Stimulated activated CD4-positive, alpha-beta T cell treated with anti-CD3 and anti-CD28 coated beads, Interleukin-15, amount 100 ng/mL, for 48 hours (primary cell): ENCODE measurements at places on chromosomes 13 and 19.

DNA sequence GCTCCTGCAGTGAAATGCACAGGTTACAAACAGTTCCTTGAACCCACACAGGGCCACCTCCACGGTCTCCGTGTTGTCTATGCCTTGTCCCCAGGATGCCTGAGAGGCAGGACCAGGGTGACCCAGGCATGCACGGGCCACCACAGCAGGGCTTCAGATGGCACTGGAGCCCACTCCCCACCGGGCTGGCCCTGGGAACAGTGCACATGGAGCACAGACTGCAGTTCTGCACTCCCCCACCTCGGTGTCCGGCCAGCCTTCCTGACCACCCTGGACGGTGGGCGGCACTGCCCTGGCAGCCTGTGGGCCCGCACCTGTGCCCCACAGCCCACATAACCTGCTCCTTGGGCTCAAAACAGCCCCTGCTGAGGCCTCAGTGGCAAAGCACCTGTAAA lies 14.3 kb upstream of the SLC35E1 start:
- DNase-seq = no peak

- DNase-seq = no peak
Observed at GRCh38 chr13:50055454-50055853, 40.2 kb downstream of the KCNRG start.

- no peak for DNase-seq
Observed at GRCh38 chr13:103168901-103169508, 102.8 kb upstream of the SLC10A2 start.

DNA sequence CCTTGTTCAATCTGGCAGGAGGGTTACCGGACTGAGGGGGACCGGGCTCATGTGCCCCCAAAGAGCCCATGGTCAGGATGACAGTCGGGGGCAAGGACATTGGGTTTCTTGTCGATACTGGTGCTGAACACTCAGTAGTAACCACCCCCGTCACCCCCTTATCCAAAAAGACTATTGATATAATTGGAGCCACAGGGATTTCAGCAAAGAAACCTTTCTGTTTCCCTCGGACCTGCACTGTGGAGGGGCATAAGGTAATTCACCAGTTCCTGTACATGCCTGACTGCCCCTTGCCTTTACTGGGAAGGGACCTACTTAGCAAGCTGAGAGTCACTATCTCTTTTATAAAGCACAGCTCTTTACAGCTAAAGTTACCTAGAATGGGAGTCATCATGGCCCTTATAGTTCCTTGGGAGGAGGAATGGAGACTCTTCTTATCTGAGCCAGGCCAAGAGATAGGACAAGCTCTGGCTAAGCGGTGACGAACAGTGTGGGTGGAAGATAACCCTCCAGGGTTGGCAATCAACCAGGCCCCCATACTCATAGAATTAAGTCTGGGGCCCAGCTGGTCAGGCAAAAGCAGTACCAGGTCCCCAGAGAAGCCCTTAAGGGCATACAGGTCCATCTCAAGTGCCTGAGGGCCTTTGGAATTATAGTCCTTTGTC lies 603.7 kb downstream of the UQCRFS1 start:
- no peak for DNase-seq

DNA sequence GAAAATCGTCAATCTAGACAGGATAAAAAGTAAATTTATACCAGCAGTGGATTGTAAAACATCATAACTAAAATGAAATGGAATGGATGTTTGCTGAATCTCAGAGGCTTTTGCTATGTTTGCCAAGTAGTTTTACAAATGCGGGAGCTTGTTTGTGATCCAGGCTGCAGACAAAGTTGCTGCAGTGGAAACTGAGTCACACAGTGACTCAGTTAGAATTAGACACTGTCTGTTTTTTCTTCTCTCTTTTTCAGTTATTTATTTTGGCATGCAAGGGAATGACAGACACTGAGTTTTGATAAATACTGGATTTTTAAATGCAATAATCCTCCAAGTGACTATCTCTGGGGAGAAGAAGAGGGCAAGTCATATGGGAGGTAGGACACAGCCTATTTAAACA lies 4.6 kb upstream of the PNMA8A start:
- no peak for DNase-seq

DNA sequence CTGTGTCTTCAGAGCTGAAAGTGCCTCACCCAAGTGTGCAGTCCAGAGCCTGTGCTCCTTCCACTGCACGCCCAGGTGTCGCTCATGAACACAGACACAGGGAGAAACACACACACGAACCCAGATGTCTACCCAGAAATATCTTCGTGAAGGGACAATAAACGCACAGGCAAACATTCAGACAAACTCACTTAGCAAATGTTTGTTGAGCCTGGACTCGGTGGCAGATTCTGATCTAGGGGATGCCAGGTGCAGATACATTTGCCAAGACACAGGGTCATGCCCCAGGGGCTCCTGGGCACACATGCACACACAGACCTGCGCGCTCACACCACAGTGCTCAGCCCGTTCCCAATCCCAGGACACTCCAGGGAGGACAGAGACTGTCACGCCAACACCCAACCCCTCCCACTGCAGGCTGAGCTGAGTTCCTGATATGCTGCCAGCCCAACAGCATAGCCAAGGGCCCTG lies 31.9 kb downstream of the SCGB2B2 start:
- DNase-seq = no peak

DNA sequence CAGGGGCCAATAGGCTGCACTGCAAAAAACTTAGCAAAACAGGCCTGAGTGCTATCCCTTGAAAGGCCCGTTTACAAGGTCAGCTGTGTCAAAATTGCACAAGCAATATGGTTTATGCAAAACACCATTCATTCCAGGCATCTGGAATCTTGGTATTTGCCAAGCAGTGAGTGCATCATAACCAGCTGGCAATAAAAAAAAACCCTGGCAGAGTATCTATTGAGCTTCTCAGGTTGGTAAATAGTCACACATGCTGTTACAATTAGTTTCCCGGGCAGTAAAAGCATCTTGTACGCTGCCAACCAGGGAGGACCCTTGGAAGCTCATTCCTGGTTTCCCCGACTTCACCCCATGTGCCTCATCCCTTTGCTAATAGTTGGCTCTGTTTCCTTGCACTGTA lies 21.3 kb downstream of the ZNF77 start:
- DNase-seq = no peak

DNA sequence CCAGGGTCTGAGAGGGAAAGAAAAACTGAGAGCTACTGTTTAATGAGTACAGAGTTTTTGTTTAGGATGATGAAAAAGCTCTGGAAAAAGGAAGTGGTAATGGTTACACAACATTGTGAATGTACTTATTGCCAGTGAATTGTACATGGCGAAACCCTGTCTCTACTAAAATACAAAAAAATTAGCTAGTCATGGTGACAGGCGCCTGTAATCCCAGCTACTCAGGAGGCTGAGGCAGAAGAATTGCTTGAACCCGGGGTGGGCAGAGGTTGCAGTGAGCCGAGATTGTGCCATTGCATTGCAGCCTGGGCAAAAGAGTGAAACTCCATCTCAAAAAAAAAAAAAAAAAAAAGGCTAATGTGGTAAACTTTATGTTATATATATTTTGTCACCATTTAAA lies 96.3 kb downstream of the VWA8 start:
- no peak for DNase-seq

DNA sequence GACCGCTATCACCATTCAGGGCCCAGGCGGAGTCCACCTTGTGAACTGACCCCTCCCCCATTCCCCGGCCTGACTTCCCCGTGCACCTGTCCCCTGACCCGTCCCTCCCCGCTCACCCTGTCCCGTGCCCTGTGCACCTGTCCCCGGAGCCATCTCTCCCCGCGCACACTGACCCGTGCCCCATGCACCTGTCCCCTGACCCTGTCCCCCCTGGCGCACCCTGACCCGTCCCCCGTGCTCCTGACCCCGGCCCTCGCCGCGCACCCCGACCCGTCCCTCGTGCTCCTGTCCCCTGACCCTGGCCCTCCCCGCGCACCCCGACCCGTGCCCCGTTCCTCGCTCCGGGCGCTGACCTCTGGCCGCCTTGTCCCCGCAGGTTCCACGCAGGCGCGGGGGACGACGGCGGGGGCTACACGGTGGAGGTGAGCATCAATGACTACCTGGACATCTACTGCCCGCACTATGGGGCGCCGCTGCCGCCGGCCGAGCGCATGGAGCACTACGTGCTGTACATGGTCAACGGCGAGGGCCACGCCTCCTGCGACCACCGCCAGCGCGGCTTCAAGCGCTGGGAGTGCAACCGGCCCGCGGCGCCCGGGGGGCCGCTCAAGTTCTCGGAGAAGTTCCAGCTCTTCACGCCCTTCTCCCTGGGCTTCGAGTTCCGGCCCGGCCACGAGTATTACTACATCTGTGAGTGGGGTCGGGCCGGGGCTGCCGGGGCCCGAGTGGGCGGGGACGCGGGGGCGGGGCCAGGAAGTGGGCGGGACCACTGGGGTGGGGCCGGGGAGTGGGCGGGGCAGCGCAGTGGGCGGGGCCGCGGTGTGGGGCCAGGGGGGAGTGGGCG lies 9.7 kb downstream of the EFNA2 start:
- DNase-seq = no peak

GRCh38 chr13:38417241-38417640 lies 67.6 kb downstream of the UFM1 start:
- no peak for DNase-seq

DNA sequence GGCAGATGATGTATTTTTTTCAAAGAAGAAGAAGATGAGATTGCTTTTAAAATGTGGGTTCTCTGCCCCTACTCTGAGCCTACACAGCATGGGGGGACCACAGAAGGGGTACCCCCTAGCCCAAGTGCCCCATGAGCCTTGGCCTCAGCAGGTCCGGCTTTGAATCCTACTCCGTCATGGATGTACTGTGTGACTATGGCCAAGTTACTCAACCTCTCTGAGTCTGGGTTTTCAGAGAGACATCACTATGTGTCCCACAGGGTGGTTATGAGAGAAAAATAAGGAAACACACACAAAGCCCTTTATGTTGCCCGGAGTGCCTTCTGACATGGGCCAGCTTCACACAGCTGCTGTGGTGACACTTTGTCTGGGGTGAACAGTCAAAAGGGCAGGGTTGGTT lies 92.0 kb downstream of the KCTD15 start:
- DNase-seq = no peak

DNA sequence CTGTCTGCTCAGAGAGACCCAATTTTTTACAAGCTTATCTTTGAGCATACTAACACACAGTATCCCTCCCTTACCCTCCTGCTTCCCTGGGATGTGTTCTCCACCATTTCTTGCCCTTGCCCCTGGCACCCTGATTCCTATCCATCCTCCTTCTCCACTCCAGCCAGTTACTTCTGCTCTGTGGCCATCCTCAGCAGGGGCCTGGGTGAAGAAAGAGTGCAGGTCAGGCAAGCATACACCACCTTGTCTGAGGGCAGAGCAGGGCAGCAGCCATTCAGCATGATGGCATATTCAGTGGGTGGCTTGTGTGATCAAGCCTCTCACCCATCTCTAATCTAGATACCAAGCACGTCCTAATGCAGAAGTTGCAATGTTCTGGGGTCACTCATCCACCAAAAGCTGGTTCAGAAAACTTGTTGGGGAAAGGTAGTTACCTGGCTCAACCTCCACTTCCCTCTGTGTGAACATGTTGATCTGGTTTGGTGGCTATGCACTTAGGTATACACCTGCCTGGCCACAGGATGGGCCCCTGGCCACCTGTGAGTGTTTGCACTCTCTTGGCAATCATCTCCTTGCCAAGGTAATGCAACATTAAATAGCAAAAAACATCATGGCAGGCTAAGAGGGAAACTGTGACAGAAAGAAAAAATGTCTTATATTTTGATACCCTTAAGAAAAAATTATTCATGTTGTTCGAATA lies 900.3 kb upstream of the MIR17HG start:
- no peak for DNase-seq

DNA sequence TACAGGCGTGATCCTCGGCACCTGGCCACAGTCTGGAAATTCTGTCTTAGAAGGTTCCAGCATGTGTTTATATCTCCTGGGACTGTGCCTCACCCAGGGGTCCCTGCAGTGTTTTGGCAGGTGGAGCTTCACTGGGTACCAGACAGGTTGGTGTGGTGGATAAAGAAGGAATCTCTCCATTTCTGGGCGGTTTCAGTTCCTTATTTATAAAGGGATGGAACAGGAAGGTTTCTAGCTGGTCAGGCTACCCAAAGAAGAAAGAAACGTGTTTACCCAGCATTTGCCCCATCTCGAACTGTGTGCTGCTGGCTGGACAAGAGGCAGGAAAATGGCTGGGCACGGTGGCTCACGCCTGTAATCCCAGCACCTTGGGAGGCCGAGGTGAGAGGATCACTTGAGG lies 9.8 kb downstream of the PNPLA6 start:
- no peak for DNase-seq

DNA sequence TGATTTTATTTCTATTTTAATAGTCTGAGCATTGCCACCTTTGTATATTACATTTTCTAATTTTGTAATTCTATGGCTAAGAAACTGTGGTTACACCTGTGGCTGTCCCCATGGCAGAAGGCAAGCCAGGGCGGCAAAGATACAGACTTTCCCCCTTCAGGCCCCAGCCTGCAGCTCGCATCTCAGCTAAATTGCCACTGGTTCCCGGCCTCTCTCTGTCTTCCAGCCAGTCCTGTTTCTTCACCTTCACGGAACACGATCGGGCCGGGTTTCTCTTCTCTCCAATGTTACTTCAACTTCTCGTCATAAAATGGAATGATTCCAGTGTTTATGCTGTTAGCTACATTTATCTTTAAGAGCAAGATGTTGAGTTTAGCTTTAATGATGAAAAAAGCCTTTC lies 124.5 kb upstream of the ZNF507 start:
- DNase-seq = no peak

DNA sequence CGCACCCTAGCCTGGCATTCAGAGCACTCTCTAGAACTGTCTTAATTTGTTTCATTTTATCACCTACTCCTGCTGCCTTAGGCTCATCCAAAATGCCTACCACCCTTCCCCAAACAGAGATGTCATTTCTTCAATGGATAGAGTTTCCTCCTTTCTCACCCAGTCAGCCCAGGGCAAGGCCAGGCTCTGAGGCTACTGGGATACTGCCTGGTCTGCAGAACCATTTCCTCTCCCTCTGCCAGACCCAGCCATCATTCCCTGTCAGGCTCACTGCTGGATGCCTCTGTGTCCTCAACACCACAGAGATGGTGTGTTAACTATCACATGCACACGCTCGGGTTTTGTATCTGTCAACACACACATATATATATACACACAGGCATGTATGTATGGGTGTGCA lies 47.2 kb downstream of the C13orf42 start:
- no peak for DNase-seq

- DNase-seq = no peak
Observed at GRCh38 chr19:13996928-13997630, 9.0 kb downstream of the RFX1 start.

DNA sequence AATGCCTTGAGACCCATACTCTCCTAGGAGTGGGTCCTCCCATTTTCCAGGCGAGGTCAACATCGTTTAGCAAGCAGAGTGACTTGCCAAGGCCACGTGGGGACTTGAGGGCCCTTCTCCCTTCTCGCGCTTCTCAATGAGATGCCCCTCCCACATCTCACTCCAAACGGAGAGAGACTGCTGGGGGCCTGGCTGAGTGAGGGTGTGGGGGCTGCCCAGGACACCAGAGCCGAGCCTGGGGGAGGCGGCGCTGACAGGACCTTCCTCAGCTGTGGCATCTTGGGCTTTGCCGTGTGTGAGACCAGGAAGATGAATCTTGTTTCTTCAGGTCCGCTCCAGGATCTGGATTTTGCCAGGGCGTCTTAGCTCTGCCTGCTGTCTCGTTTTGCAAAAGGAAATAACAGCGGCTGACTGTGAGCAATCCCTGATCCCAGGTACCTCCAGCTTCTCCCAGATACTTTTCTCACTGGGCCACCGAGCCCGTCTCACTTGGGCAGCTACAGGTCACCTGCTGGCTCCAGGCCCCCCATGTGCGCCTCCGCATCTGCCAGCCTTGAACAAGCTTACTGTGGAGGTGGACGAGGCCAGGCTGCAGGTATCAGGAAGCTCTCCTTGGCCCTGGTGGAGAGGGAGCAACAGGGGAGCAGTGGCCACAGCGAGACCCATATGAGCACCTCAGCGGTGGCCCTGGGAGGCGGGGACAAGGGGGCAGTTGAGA lies 6.0 kb downstream of the COX6B2 start:
- no peak for DNase-seq
